ENCODE measurements at places on chromosomes 4 and X.

DNA sequence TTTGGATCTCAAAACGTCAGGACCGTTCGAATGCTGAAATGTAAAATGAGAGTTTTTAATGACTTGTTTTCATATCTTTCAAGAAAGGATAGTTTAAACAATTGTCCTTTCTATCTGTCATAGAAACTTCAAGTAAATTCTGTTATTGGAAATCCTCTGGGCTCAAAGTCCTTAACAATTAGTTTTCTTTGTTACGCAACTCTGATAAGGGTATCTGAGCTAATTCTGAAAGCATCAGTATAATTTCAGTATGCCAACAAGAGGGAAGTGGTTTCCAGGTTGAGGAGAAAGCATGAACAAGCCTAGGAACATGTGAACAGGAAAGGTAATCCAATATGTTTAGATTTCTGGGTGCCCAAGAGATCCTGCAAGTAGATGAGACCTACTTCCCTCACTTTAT, 22.0 kb downstream of the ADH7 start:
- DNase-seq, result no peak

DNA sequence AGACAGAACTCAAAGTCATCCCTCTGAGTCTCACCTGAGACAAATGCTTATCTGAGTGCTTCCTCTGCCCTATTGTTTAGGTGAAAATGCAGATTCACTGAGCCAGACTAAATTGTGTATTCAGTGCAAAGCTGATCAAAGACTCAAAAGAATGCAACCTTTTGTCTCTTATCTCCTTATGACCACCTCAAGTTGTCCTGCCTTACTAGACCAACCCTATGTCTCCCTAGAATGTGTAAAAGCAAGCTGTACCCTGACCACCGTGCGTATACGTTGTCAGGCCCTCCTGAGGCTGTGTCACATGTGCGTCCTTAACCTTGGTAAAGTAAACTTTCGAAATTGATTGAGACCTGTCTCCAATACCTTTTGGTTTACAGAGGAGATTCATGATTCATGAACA, 63.6 kb upstream of the SH3RF1 start:
- DNase-seq, result no peak

GRCh38 chr4:74433043-74433442, 11.9 kb upstream of the AREG start:
- DNase-seq, result no peak

- DNase-seq, result no peak
These were observed 46.0 kb downstream of the PCGF3 start for GRCh38 chr4:751676-752075.

- no peak for DNase-seq
These were observed 136.6 kb downstream of the NHS start for GRCh38 chrX:17511556-17511955.

- no peak for DNase-seq
These were observed 18.8 kb downstream of the TLR6 start for GRCh38 chr4:38837849-38838248.

DNA sequence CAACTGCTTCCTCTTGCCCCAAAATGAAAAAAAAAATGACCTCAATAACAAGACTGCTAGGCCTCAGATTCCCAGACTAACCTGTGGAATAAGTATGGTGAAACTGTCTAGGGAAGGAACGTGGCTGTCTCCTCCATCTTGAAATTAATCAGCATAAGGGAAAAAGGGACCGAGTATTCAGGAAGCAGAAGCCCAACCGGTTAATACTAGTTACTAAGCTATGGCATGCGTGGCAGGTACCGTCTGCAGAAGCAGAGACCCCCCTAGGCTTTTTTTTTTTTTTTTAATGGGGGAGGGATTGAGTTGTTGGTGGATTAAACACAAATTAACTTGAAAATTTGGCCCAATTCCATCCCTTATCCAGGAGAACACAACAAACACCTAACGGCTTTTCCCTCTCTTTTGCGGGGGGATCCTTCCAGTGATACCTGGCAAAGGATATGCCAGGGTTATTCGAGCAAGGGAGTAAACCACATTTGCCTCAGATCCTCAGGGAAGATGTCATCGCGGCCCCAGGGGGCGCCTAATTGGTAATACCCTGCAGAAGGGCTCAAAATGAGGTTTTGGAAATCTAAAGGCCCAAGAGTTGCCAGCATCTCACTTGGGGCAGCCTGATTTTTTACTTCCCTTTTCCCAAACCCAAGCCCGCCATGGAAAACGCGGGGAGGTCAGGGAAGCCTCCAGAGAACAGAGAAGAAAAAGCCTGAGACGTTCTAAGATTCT, 893 bp downstream of the RLIM start:
- DNase-seq, result peak; percentile 46

- DNase-seq, result peak; percentile 52
These were observed 26.5 kb downstream of the RASSF6 start for GRCh38 chr4:73593631-73594241.

DNA sequence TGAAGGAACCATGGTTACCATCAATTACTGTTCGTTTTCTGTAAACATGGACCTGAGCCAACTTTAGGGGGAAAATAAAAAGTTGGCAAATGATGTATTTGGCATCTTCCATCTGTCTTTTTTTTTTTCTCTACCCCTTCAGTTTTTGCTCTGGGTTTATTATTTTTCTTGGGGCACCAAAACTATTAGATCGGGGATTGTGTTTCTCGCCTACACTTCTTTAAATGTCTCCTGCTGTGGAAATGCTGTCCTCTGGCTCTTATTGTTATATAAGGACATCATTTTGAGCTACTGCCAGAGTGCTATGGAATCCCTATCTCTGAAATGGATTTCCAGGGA, 234.0 kb upstream of the SLIT2 start:
- no peak for DNase-seq

GRCh38 chr4:75025431-75025830, 92.5 kb downstream of the PARM1 start:
- peak; percentile 54 for DNase-seq

- DNase-seq, result no peak
These were observed 210.8 kb downstream of the MGST2 start for GRCh38 chr4:139876337-139876941.

- DNase-seq, result no peak
These were observed 32.9 kb upstream of the TSR2 start for GRCh38 chrX:54407266-54407665.

- DNase-seq, result no peak
These were observed 68.4 kb downstream of the PSAPL1 start for GRCh38 chr4:7366180-7366945.

Data from suppressor macrophage (primary cell).